Effector memory CD4-positive, alpha-beta T cell (primary cell): ENCODE measurements at places on chromosomes 13 and 19.
A peak's percentile ranks its signal among the peaks of the same experiment; 100 is the strongest.

- no peak for DNase-seq
These were observed 108.3 kb downstream of the SLITRK5 start for GRCh38 chr13:87779426-87779825.

DNA sequence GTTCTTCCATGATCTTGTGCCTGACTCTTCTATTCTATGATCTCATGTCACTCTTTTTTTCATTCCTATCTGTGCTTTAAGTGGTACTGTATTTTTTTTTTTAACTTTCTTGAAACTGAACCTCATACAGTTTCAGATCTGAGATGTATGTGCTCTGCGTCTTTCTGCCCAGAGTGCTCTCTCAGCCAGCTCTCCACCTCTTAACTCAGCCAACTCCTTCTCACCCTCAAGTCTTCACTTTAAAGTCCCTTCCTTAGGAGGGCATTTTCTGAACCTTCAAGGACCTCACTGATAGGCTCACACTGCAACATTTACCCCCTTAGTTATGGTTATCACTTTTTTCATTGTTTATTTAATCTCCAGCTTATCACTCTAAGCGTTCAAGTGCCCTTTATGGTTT is 158.7 kb downstream of the IRS2 start:
- DNase-seq, result no peak

DNA sequence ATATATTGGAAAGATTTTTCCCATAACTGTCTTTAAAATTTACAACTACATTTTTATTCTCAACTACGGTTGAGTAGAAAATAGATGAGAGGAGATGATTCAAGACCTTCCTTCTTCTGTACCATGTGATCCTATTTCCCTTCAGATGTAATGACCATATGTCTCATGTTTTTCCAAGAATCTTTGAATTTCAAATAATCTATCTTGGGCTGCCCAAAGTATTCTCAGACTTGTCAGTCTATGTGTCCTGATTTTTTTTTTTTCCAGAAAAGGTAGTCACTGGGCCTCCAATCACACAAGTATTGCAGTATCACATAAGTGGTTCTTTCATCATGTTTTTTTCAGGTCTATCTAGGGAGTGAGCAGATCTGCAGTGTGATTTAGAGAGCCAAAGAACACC is 392.4 kb downstream of the RFC3 start:
- DNase-seq, result no peak

DNA sequence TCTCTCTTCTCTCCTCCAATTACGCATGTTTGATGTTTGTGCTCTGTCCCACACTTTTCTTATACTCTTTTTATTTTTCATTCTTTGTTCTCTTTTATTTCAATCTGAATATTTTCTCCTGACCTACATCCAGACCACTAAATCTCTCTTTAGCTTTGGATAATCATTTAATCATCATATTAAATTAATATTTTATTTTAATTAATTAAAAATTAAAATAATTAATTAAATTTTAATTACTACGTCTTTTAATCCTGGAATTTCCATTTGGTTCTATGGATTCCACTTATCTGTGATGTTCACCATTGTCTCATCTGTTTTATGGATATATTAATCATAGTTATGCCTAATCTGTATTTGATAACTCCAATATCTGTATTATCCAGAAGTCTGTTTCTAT is 62.4 kb downstream of the SPACA7 start:
- no peak for DNase-seq

DNA sequence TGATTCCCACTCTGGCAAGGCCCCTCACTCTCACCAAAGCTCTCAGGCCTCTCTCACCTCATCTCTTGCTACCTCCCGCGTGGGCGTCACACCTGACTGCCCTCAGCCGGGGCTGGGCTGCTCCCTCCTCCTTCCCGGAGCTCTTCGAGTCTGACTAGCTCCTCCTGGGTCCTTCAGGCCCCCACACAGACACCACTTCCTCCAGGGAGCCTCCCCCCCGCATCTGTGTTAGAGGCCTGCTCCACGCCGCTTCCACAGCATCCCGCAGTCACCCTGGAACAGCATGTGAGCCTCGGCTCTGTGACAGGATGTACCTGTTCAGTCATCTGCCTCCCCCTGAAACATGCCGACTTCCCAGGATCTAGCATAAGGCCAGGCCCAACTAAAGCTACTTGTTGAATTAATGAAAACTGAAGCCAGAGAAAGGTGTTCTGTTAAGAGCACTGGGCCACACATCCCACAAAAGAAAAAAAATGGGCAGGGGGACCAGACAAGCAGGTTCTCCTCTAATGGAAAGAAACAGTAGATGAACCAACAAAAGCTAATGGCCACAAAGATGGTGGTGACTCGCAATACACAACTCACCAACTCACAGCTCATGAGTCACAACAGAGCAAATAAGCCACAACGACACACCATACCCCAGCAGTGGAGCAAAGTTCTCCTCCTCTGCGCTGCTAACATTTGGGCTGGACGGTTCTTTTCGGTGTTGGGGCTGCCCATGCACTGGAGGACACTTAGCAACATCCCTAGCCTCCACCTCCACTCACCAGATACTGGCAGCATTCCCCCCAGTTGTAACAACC is 3.0 kb downstream of the PPP6R1 start:
- DNase-seq, result no peak

DNA sequence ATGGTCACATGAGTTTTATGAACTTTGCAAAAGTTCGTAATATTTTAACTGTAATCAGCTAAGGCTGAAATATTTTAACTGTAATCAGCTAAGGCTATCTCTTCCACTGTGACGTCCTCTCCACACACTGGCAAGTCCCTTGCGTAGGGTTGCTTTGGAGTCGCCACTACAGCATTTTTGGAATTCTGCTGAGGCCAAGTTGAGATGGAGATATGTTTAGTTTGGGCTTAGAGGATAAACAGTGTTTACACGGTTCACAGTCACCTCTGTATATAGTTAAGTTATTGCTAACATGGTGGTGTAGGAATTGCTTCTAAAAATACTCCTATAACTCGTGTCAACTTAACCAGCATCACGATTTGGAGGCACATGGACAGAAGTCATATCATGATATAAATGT is 143.6 kb upstream of the SERP2 start:
- no peak for DNase-seq

- no peak for DNase-seq
These were observed 110.8 kb downstream of the TEX29 start for GRCh38 chr13:111431206-111431605.

- no peak for DNase-seq
These were observed 11.1 kb upstream of the SPATA13 start for GRCh38 chr13:24149246-24150032.

DNA sequence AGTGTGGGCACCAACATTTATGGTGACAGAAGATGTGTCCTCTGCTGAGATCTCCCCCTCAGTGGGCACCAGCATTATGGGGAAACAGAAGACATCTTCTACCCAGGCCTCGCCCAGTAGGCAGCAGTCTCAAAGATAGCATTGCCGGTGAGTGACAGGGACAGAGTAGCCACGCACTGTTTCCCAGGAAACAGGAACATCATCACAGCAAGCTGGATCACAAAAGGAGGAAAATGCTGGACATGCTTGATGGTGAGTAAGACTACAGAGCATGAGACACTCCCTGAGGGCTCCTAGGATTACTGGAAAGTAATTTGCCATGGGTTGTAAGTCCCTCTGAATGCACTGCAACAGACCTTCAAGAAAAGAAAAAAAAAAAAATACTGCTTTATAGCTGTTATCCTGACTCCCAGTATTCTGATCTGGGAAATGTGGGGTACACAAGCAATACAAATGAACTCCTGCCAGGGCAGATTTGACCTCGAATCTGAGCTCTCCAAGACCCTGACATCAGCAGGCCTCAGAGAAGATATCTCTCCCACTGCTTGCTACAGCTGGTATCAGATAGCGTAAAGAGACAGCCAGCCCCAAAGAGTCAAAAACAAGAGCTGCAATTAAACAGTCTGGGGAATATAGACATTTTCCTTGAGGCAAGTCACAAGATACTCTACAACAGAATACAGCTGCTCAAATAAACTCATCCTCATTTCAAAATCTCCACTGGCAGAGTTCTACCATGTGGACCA is 180.4 kb downstream of the RBM26 start:
- DNase-seq, result no peak

DNA sequence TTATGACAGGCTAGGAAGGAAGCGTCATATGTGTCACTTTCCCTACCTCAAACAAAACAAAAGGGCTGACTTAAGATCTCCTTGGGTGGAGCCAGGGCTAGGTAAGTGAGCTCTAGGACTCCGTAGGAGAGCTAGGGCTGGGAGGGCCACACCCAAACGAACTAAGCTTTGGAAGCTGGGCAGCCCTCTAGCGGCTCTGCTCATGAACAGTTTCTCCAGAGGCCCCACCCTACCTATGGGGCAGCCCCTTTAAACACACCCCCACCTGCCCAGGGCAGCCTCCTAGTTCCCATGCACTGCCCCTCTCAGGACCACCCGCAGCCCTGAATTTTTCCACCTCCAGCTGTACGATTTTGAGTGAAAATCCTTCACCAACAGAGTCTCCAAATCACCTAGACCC is 3.5 kb downstream of the PEG3 start:
- no peak for DNase-seq

DNA sequence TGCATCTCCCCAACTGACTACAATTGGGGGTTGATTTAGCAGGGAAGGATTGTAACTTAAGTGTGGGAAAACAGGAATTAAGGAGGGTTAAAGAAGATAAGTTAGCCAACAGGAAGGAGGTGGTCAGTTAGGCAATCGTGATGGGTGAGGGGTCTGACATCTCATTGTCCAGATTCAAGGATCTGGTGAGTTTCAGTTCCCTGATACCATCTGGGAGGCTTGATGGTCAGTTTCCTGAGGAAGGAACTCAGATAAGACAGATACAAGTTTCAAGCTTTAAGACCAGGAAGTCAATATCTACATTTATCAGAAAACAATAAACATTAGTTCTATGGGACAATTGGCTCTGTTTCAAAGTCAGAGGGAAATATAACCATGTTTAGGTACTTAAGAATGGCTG is 601.8 kb downstream of the SLITRK6 start:
- no peak for DNase-seq

- DNase-seq, result no peak
These were observed 34.5 kb upstream of the URAD start for GRCh38 chr13:28022848-28023518.

GRCh38 chr13:106299621-106300020 is 235.8 kb downstream of the EFNB2 start:
- DNase-seq, result no peak

GRCh38 chr19:38989066-38989605 is 13.6 kb upstream of the FBXO17 start:
- DNase-seq, result no peak

DNA sequence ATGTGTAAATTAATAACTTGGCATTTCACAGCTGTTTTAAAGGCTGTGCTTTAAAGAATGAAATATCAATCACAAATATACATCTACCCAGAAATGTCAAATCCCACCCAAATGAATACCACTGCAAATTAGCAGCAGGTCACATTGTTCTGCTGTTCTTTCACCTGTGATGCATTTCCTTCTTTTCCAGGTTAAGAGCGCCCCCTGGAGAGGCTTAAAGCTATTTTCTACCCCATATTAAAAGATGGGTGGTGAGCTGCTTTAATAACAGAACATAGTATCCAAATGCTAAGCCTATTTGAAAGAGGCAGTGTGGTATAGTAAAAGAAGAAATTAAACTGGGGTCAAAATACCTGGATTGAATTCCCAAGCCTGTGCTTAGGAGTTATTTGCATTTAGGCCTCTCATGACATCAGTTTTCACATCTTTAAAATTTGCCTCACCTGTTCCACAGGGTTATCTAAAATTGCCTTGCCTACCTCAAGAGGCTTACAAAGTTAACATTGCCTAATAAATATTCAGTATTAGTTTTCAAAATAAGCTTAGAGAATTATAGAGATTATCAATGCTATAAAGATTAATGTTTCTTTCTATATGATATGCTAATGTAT is 396.9 kb upstream of the SLITRK5 start:
- DNase-seq, result no peak

GRCh38 chr13:26186118-26186870 is 35.8 kb downstream of the RNF6 start:
- peak; percentile 86 for DNase-seq

DNA sequence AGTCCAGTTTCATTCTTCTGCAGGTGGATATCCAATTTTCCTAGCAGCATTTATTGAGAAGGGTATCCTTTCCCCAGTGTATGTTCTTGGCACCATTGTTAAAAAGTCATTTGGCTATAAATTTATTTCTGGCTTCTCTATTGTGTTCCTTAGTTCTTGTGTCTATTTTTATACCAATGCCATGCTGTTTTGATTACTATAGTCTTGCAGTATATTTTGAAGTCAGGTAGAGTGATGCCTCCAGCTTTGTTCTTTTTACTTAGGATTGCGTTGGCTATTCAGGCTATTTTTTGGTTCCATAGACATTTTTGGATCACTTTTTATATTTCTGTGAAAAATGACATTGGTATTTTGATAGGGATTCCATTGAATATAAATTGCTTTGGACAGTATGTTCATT is 71.7 kb upstream of the MLNR start:
- no peak for DNase-seq

GRCh38 chr19:14772467-14772866 is 5.9 kb downstream of the ADGRE2 start:
- no peak for DNase-seq

GRCh38 chr19:24062190-24062589 is 24.8 kb upstream of the ZNF254 start:
- no peak for DNase-seq

- no peak for DNase-seq
These were observed at the start of gene SPRY2 for GRCh38 chr13:80341101-80341755. TSS of gene SPRY2 (minus strand) at chr13:80341126. CDS start at chr13:80337705, 3,421 bp downstream.

- no peak for DNase-seq
These were observed 15.7 kb downstream of the ZNF846 start for GRCh38 chr19:9752701-9753443.

GRCh38 chr19:44113784-44114390 is 688 bp downstream of the ZNF225 start:
- no peak for DNase-seq

DNA sequence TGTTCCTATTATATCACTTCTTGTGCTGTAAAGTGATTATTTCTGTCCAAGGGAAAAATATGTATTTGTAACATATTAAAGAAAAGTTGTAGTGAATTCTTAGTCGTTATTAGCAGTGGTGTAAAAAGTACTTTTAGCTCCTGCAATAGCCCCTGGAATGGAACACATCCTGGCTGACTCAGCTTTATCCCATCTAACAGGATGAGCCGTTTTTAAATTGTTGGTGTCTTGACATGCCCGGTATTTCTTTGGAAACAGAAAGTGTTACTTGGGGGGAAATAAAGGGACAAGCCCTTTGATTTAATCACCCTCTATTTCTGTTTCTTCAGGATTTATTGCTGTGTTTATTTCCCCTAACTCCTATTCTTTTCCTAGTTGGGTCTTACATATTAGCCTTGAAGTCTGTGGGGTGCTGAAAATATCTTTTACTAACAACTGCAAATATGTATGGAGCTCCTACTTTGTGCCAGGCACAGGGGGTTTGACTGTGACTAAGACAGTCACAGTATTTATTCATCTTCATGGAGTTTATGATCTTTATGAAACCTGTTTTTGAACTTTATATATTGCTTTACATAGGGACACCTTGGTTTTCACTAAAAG is 17.9 kb downstream of the COG3 start:
- DNase-seq, result no peak

GRCh38 chr13:74246487-74246886 is 112.3 kb upstream of the KLF12 start:
- no peak for DNase-seq
